AG09319 (cell line): ENCODE measurements at places on chromosomes 3 and 15.
A peak's percentile ranks its signal among the peaks of the same experiment; 100 is the strongest.

- no peak for DNase-seq
These were observed 161.2 kb upstream of the NECTIN3 start for GRCh38 chr3:110910346-110910955.

DNA sequence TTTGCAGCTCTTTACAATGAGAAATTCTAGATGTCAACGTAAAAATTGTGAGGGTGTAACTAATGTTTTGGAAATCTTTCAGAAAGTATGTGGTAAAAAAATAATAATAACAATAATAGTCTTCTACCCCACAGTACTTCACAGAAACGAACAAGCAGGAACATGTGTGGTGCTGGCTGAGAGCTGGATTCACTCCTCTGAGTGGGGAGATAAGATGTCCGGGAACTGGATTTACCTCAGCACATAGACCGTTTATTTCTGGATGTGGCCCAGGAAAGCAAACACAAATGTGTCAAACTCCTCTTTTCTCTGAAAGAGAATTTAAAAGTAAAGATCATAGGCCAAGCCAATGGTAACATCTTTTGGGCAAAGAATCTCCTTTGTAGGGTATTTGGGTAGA, 103.4 kb downstream of the SLC49A4 start:
- no peak for DNase-seq

DNA sequence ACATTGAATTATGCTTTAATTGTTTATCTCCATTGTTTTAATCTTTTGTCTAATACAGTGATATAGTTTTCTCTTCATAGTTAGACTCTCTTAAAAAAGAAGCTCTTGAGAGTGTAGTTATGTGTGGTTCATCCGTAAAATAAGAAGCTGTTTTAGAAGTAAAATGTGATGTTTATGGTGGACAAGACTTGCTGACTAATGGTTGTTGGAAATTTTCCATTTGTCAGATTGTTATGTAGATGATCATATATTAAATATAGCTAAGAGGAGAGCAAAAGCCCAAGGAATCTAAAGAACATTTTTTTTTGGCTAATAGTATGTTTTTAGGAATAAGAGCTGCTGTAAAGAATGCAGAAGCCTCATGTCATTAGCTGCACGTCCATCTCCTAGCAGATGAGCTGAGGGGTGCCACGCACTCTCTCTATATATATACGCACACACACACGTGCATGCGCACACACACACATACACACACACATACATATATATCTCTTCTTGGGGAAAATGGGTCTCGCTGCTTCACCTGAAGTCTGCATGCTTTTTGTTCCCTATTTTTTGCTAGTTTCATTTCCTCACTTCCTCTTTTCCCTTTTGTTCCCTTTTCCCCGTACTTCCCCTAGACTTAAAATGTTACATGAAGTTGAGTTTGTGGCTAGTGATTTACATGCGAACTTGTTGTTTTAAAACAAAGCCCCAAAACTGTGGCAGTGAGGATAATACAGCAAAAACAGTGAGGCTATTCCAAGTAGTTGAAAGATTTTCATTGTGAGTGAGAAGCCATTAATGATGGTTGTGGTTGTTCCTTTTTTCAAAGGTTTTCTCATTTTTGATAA, 107.8 kb downstream of the MBNL1 start:
- DNase-seq: no peak

DNA sequence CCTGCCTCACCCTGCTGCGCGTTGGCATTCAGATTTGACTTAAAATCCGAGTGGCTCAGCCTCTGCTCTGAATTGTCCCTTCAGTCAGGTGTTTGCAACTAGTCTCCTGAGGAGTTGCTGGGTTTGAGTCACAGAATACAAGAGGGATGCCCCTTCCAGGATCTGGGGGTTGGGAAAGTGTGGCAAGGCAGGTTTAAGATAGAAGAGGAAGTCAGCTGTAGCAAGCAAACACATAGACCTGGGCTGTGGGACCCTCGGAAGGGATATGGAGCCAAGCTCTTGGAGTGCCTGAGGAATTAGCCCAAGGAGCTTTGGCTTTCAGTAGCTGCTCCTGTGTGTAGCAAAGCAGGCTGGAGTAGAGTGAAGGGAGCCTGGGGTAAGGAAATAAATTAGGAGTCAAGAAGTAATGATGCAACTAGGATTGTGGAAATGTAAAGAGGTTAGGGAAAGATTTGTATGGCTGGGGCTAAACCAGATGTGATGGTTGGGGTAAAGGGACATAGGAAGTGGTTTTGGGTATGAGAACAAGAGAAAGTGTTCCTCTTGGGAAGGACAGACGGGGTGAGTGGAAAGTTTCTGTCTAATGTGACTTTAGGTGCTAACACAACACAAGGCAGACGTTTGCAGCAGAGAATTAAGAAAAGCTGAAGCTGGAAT, 41.2 kb downstream of the RAB7A start:
- no peak for DNase-seq

- no peak for DNase-seq
These were observed 31.8 kb upstream of the MYZAP start for GRCh38 chr15:57559875-57560274.

DNA sequence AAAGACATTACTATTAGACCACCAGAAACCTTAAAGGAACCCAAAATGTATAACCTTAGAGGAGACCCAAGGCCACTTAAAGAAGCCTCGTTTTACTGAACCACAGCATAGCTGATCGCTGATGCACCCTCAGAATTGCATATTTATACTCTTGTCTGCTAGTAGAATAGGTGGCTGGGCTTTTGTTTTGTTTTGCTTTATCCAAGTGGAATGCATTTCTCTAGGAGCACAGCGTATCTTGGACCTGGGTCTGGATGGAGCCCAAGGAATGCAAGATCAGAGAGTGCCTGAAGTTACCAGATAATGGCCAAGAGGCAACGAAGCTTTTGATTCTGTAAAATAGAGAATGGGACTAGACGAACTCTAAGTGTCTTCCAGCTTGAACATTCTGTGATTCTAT, 129.2 kb upstream of the COL8A1 start:
- DNase-seq: no peak

GRCh38 chr15:93058128-93058527, 30.9 kb downstream of the RGMA start:
- no peak for DNase-seq

GRCh38 chr15:93762036-93762435, 469.3 kb upstream of the MCTP2 start:
- DNase-seq: no peak

DNA sequence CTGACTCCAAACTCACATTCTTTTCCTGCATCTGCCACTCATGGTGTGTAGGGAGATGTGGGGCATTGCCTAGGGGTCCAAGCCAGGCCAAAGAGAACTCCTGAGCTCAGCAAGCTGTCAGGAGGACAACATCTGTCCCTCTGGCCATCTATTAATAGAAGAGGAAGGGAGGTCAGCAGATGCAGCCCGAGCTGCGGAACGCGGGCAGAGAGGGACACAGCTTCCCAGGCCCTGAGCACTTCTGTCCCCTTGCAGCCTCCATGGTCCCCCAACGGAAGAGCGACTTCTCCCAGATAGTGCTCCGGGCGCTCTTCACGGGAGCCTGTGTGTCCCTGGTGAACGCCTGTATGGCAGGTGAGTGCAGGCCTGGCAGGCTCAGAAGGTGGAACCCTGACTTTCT, 37.3 kb upstream of the PDE8A start:
- no peak for DNase-seq

GRCh38 chr15:51335538-51336410, 2.6 kb downstream of the CYP19A1 start:
- DNase-seq: no peak

- peak; percentile 7 for DNase-seq
These were observed 169.5 kb downstream of the PLD1 start for GRCh38 chr3:171640520-171641412.

DNA sequence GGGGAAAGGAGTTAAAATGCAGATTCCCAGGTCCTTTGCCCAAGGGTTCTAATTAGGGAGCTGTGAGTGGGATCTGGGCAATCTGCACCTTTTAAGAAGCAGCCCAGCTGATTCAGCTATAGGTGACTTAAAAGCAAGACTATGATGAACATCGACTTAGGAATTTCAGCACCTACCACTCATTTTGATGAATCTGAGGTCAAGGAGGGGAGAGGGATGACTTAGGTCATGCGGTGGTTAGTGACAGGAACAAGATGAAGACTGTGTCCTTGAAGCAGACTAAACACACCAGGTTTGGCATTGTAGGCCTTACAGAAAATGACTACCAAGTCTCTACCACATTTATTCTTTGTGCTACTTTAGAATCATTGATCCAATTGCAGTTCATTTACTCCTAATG, 196.3 kb downstream of the DTWD1 start:
- DNase-seq: no peak

- DNase-seq: peak; percentile 20
These were observed 49.5 kb downstream of the SLC25A26 start for GRCh38 chr3:66270288-66270687.

- DNase-seq: no peak
These were observed 52.8 kb downstream of the LPP start for GRCh38 chr3:188206787-188207186.
